ENCODE measurements at places on chromosomes 5 and 9. TPM values are rescaled to one million over a fixed set of nuclear protein-coding genes. Genes with fewer than 3 reads are reported as not detected.

GRCh38 chr9:98933890-98934289, 9.8 kb upstream of the COL15A1 start:
- DNase-seq = no peak

- no peak for DNase-seq
Measured at GRCh38 chr5:29939988-29940387, 1253.5 kb upstream of the CDH6 start.

DNA sequence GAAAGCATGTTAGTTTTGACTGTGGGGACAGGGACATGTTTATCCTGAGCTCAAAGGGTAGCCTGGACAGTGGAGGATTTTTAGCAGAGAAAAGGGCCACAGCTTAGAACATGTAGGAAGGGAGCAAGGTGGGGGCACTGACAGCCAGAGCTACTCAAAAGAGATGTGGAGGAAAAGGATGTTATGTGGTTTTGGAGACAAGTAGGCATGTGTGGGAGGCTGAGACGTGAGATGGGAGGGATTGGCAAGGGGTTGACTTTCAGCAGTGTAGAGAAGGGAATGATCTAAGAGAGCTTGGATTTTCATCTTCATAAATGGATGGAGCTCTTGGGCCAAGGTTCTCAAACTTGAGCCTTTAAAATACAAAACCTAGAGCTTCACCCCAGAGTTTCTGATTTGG, 24.0 kb downstream of the SYK start:
- DNase-seq = no peak

DNA sequence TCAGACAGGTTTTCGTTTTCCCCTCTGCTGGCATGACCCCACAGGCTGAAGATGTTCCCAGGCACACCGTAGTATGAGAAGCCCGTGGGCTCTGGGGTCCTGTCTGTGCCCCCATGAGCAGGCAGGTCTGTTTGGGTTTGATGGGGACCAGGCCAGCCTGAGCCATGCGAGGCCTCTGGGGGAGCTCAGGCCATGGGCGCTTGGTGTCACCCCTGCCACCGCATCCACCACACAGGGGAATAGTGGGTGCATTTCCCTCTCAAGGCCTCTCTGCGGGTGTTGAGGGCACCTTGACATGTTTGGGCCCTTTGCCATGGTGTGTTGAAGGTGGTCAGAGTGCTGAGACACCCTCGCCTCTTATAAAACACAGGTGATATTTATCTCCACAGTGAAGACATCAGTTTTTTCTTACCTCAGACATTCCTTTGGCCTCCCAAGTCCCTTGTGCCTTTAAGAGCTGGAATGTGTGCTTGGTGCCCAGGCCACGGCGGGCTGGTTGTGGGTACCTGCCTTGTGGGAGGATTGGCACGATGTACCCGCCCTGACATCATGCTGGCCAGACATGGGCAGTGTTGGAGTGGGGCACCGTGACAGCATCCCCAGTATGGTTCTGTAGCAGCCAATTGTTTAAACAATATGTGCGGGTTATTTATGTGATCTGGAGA, 68.3 kb downstream of the WNK2 start:
- DNase-seq = no peak

GRCh38 chr9:99778308-99778707, 43.4 kb upstream of the NR4A3 start:
- no peak for DNase-seq

GRCh38 chr5:180724944-180725343, 14.9 kb downstream of the OR2Y1 start:
- DNase-seq = no peak

Gene GABBR2
- 0.22 TPM for total RNA-seq

Gene ZBTB26
- total RNA-seq = 7.2 TPM

- no peak for DNase-seq
Measured at GRCh38 chr5:133086366-133086875, 34.6 kb downstream of the HSPA4 start.

All from tibial nerve (tissue), 4 donors.